ENCODE measurements at places on chromosomes 1 and 21.

DNA sequence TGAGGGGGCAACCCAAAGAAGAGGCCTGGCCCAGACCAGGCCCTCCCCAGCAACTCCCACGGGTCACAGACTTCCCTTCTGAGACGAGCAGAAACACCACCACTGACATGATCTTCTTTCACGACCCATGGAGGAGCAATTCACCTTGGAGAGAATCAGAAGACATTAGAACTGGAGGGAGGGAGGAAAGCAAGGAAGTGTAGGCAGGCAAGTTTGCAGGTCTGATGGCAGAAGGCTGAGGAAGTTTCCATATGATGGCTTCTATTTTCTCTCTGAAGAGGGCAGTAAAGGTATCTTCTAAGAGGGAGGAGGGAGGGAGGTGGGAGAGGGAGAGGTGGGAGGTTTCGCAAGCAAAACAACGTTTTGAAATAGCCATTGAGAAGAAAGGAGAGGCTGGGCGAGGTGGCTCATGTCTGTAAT is 1.4 kb upstream of the UBXN10 start:
- DNase-seq: no peak

- peak; percentile 4 for DNase-seq
Observed at GRCh38 chr1:46817814-46818213, 19.0 kb downstream of the CYP4B1 start.

GRCh38 chr21:16974060-16974459 is 538.8 kb upstream of the CXADR start:
- DNase-seq: no peak

DNA sequence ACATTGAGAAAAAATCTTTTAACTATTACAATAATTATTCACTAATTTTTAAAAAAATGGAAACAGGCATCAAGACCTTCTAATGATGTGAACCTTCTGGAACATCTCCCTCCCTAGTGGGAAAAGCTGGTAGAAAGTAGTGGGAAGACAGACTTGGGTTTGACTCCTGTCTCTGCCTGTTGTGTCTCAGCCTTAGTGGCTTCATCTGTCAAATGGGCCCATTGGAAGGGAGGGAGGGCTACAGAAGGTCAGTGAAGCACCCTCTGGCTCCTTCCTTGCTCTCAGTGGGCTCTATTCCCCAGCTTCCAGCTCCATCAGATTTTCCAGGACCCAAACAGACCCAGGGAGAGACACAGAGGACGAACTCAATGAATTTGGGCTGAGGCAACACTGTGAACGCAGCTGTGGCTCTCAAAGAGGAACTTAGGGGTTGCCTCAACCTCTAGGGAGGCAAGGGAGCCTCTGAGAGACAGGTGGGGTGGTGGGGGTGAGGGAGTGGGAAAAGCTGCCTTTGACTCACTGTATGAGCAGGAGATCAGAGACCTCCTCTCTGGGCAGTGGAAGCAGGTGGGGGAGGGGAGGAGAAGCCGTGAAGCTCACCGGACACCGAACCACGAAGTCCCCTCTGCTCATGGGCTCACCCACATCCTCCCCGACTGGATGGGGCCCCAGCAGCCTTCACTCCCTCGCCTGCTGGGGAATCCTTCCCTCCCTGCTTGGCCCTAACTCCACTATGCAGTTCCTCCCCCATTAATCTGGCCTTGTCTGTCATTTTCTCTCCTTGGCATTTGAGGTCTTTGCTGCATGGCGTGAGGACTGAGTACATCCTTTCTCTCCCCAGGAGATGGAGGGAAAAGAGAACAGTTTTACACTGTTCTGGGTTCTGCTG is 4.5 kb downstream of the CNR2 start:
- no peak for DNase-seq

GRCh38 chr1:227622739-227623475 is 59.6 kb downstream of the ZNF678 start:
- DNase-seq: no peak

DNA sequence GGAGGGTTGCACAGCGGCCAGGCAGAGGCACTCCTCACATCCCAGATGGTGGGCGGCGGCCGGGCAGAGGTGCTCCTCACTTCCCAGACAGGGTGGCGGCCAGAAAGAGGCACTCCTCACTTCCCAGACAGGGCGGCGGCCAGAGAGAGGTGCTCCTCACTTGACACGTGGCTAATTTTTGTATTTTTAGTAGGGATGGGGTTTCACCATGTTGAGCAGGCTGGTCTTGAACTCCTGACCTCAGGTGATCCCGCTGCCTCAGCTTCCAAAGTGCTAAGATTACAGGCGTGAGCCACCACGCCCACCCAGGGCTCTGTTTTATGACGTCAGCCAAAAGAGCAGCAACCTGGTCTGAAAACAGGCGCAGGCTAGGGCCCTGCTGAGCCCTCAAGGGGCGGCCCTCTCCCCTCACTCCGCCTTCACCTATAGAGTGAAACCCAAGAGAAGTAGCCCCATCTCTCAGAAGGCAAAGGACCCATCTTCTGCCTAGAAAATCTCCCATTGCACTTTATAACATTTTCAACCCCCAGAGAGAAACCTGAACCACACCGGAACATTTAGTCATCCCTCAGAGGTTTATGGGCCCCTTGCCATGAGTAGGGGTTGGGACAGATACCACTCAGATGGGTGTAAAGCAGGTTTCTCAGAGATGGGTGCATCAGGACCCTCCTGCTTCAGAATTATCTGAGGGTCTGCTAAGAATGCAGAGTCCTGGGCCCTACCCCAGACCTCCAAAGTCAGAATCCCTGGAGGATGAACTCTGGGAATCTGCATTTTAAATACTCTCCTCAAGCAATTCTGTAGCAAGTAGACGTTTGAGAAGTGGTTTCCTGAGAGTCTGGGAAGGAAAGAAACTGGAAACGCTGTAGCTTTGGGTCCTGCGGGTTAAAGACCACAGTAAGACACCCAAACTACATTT is 40.8 kb downstream of the CDK18 start:
- DNase-seq: no peak

DNA sequence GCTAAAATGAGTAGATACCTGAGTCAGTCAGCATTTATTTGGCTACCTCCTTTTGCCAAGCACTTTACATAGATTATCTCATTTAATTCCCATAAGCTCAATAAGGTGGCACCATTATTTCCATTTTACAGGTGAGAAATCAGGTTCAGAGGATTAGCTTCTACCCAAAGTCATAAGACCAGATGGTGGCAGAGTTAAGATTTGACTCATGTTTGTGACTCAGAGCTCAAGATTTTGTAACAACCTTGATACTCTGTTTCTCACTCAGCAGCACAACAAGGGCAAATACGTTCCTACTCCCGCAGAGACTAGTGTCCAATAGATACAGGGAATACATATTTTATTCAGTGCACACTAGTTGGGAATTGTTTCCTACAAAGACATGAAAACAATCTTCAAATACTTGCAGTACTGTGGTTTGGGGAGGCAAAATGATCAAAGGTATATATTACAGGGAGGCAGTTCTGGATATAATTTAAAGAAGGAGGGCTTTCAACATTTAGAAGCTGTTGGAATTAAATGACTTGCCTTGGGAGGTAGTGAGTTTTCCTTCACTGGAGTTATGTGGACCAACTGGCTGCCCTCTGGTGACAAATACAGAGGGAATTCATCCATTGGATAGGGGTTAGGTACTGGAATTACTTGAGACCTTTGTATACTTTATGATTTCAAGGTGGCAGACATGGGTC is 3.6 kb downstream of the LEPR start:
- DNase-seq: no peak

GRCh38 chr1:92503926-92504285 is 17.2 kb upstream of the GFI1 start:
- DNase-seq: no peak

DNA sequence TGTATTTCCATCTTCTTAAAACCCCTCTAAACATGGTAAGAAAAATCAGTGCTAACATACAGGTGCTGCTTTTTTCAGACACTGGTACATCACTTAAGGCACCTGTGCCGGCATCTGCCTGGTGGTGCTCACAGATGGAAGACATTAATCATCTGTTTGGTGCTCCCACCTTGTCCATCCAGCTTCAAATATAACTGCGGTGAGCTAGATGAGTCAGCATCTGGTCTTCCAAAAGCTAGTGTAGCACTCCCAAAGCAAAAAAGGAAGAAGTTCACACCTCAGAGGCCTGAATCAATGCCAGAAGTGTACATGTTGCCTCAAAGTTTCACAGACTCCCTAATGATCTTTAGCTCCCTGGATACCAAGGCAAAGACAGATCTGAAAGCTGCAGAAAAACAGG is 44.4 kb downstream of the TM2D1 start:
- DNase-seq: no peak

DNA sequence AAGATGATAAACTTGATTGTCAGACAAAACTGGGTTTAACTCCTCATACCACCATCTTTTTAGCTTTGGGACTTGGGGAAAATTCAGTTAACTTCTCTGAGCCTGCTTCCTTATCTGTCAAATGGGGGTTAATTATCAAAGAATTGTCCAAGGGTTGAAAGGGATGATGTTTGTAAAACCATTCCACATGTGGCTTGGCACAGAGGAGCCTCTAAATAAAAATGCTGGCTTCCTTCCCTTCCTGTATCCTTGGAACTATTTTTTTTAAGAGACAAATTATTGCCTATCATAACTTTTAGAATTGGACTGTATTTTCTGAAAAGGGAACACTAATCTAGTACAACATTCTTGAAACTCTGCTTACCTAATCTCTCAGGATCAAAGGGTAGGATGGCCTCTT is 143.4 kb upstream of the USP24 start:
- DNase-seq: no peak

DNA sequence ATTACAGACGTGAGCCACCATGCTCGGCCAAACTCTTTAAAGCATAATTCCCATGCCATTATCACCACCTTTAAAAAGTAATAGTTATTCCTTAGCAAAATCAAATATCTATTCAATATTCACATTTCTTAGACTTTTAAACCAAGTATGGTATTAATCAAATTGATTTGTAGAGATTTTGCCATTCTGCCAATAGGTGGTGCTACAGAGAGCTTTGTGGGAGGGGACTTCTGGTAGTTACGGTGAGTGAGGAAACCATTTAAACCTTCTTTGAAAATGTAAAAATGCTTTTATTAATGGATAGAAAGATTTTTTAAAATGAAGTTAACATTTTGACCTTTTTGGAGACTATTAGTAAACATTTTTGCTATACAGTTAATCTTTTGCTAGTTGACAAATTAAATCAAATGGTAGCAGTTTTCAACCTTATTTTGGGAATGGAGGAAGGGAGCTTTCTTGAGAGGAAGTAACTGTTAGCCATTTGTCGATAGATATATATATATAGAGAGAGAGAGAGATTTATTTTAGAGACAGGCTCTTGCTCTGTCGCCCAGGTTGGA is 19.3 kb downstream of the IARS2 start:
- peak; percentile 48 for DNase-seq

GRCh38 chr1:10152709-10153284 is 57.6 kb upstream of the KIF1B start:
- peak; percentile 75 for DNase-seq

- no peak for DNase-seq
Observed at GRCh38 chr1:39214998-39215873, 10.7 kb downstream of the MACF1 start.

DNA sequence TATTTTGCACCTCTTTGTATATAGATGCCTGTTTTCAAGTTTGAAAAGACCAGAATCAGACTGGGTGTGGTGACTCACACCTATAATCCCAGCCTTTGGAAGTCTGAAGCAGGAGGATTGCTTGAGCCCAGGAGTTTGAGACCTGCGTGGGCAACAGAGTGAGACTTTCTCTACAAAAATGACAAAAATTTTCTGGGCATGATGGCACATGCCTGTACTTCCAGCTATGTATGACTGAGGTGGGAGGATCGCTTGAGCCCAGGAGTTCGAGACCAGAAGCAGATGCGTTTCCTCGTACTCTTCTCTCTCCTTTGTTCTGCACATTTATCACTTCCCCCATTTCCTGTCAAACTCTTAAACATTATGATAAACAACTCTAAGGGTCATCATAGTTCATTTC is 310.0 kb upstream of the SNX7 start:
- no peak for DNase-seq

- no peak for DNase-seq
Observed at GRCh38 chr1:20446796-20447195, 39.2 kb downstream of the CAMK2N1 start.

- DNase-seq: no peak
Observed at GRCh38 chr1:188466539-188466938, 1637.8 kb downstream of the PLA2G4A start.

DNA sequence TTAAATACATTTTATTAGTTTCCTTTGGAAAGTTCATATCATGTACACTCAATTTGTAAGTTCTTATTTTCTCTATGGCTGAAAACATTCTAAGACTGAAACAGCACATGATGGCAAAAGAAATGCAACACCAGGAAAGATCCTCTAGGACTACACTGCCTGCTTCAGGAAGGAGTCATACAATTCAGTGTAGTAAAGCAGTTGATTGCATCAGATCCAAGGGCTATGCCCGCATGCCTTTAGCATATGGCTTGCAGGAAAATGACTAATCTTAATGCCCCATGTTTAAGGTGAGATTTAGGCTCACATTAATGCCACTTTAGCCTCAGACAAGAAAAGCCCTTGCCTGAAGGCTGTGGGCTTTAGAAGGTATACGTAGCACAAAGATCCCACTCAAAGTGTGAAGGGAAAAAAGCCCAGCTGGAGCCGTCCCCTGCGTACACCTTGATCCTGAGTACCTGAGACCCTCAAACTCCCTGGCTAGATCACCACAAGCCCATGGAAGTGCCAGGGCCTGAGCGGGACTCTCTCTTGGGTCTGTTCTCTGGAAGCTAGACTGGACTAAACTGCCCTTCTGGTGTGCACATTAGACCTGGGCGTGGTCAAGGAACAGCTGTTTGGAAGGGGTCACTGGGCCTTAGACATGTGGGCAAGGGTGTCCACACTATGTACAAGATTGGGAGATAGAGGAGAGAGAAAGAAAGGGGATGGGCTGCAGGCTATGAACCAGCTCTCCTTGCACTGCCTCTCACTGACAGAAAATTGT is 52.9 kb downstream of the ESRRG start:
- DNase-seq: no peak

- no peak for DNase-seq
Observed at GRCh38 chr1:71041806-71042205, 5.8 kb downstream of the PTGER3 start.

DNA sequence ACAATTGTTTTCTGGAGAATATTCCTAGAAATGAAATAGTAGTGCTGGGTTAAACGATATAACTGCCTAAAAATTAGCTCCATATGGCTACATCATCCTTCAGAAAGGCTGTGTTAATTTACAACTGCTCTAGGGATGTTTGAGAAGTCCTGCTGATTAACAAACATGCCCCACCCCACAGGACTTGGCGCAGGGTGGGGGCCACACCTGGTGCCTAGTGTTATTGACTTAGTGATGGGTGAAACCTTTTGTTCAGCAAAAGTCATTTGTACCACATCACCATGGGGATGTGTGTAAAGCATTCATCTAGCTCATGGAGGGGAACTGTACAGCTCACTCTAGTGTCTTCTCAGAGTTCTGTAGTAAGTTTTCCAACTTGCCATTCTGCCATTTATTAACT is 492.8 kb downstream of the CAMTA1 start:
- DNase-seq: no peak

- no peak for DNase-seq
Observed at GRCh38 chr21:24217151-24217550, 1390.1 kb downstream of the MRPL39 start.

DNA sequence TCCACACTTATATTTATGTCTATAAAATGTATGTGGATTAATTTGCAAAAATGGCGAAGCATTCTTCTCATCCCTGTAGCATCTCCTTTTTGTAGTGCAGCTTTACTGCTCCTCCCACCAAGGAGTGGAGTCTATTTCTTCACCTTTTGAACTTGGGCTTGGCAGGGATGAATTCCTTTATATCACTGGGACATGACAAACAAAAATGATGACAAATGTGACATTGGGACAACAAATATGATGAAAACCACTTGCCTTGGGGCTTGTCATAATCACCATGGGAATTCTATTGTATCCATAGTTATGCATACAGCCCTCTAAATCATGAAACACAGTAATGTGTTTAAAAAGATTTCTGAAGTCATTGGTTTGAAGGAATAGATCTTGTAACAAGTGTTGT is 155.0 kb downstream of the TNFSF18 start:
- DNase-seq: no peak
